ENCODE measurements at places on chromosomes 7 and 10.

- DNase-seq = peak; percentile 42
Observed at GRCh38 chr7:105429746-105430612, 41.3 kb upstream of the SRPK2 start.

DNA sequence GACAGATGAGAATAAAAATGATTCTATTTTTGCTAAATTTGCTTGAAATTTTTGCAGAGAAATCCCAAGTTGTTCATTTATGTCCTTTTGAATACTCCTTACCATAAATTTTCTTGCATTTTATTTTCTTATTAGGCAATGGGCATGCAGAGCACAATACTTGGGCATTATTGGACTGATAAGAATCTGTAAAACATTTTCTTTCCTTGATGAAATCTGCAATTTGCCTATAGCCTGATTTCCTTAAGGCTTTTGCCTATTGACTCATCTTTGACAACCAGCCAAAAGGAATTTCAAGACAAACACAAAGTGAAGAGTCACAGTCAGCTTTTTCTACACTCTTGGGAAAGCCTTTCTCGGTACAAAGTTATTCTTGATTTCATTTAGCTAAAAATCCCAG lies 30.5 kb upstream of the GNAT3 start:
- no peak for DNase-seq

- no peak for DNase-seq
Observed at GRCh38 chr7:114875186-114875585, 46.7 kb upstream of the MDFIC start.

DNA sequence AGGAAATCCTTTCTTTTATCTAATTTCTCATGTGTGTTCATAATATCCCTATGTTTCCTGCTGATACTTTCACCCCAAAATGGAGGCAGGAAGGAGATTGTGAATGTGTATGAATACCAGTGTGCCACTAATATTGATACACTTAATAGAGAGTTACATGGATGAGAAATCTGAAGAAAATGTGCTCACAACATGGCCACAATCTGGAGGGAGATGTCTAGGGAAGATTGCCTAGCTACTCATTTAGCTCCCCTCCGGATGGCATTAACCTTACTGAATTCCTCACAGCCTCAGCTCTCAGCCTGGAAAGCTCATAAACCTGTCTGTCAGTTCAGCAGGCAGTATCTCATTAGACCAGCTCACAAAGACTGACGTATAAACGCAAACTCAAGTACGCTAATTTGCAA lies 23.4 kb upstream of the DMTF1 start:
- DNase-seq = no peak

GRCh38 chr10:34206935-34207268 lies 608.2 kb downstream of the PARD3 start:
- no peak for DNase-seq

- DNase-seq = no peak
Observed at GRCh38 chr10:50394832-50395231, 143.5 kb upstream of the ASAH2 start.

- DNase-seq = no peak
Observed at GRCh38 chr10:69332278-69333010, 54.1 kb downstream of the HK1 start.

- no peak for DNase-seq
Observed at GRCh38 chr10:30080161-30080560, 20.8 kb upstream of the JCAD start.

DNA sequence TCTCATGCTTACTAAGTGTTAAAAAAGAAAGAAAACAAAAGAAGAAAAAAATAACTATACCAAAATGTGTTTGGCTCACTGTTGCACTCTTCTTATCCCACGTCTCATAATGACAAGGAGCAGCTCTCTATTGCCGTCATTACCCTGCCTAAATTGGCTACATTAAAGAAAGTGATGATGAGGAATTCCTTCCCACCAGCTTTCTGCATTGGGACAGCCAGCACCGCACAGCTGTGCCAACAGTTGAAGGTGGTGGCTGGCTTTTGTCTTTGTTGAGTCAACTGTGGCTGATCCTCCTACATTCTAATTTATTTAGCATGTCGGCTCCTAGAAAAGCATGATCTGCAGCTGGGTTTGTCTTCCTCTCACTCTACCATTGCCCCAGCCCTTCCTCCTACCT lies 751.8 kb downstream of the KCNMA1 start:
- DNase-seq = no peak

DNA sequence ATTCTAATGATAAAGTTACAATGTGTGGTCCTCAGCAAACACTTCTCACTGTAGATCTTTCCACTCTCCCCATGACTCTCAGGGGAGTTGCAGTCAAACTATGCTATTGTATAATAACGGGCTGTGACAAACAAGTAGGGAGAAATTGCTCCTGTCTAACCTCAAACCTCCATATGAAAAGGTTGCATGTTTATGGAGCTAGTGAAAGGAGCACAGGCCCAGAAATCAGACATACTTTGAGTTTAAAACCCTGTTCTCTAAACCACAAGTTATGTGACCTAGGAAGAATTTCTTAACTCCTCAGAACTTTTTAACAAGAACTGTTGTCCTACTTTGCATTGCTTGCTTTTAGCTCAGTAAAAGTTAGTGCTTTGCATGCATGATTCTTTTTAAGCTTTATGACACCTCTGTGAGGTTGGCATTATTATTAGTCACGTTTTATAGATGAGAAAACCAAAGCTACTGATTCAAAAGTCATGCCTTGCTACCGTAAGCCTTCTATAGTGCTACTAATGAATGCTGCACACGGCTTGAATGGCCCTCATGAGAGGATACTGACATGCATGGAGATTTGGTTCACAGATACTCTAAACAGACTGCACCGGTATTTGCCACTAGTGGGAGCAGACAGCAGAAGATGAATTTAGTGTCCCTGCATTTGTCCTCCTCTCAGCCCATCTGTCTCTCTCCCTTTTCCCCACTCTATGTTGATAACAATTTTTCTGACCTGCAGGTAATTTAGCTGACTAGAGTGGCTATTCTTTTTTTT lies 129.5 kb upstream of the PCGF5 start:
- no peak for DNase-seq

DNA sequence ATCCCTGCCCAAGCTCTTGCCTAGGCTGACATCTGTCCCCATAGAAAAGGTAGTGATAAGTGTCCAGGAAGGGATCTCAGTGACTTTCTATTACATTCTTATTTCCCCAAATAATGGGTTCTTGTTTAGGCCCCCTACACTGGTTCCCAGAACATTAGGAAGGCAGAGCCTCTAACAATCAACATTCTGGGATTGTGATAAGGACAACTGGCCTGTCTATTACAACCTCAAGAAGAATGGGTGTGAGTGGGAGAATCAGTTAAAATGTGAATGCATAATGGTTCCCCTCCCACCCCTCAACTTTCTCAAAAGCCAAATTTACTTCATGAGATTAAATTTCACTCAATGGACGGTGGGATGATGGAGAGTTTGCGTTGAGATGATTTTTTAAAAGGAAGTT lies 6.4 kb upstream of the ANKRD1 start:
- DNase-seq = no peak

- DNase-seq = no peak
Observed at GRCh38 chr7:136953386-136953785, 84.9 kb downstream of the CHRM2 start.

GRCh38 chr7:115005251-115005650 lies 83.4 kb downstream of the MDFIC start:
- DNase-seq = no peak

DNA sequence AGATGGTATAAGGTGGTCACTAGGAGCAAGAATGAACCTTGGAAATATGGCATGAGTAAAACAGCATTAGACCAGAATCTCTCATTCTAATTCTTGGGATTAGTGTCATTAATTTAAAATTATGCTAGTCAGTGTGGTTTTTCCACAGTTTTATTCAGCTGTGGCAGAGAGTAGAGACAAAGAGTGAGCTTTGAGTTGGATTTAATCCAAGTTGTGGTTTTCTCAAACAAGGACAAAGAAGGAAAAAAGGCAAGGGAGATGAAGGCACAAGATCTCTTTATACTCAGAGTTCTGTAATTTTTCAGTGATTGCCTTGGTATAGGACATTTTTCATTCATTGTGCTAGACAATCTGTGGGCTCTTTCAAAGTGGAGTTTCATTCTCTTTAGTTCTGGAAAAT lies 28.2 kb upstream of the AKAP9 start:
- DNase-seq = no peak

DNA sequence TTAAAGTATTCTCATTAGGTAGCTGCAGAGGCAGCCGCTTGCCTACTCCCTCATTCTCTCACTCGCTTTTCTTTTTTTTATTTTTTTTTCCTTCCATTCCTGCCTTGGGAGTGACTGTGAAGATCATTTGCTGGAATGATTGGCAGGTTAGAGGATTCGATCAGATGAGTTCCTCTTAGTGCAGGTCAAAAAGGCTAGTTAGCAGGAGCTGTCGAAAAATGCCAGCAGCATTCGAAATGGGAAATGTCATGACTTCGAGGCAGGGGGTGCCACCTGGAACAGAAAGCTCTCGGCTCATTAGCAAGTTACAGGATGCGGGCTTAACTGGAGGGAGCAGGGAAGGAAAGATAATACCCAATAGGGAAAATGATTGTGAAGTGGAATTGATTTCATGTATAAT lies 137.5 kb upstream of the FZD1 start:
- DNase-seq = no peak
